Prostate gland (tissue), 2 donors: ENCODE measurements at places on chromosomes 6 and 20. TPM values are rescaled to one million over a fixed set of nuclear protein-coding genes. Genes with fewer than 3 reads are reported as not detected.

The LAMA2 gene
- 89.1 TPM for total RNA-seq

The PPP1R3G gene
- 1.5 TPM for total RNA-seq

- DNase-seq, result peak; percentile 50
Observed at GRCh38 chr6:47134476-47135189, 92.5 kb upstream of the ADGRF1 start.

The PRPF6 gene
- 99.6 TPM for total RNA-seq

GRCh38 chr6:119340796-119341487, 8.6 kb downstream of the MAN1A1 start:
- DNase-seq, result no peak

DNA sequence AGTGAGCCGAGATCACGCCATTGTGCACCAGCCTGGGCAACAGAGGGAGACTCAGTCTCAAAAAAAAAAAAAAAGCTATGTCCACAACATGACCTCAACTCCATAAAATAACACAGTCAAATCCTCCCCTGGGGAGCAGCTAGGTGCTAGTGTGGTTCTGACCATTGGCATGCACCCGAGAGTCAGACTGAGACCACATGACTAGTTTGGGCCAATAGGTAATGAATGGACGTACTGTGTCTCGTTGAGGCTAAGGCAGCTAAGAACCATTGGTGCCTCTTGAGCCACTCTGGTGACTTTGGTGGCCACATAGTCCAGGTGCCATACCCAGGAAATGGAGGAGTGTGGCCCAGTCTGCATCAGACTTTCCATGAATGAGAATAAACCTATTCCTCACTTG, 40.3 kb downstream of the ATP9A start:
- no peak for DNase-seq

GRCh38 chr6:16200321-16200883, 38.0 kb upstream of the GMPR start:
- peak; percentile 24 for DNase-seq

The BICRAL gene
- 26.2 TPM for total RNA-seq

The PRDM1 gene
- 3.5 TPM for total RNA-seq

GRCh38 chr6:101605426-101605825, 211.9 kb downstream of the GRIK2 start:
- DNase-seq, result no peak

The RAB22A gene
- 16.9 TPM for total RNA-seq

GRCh38 chr20:53592992-53593465, 610 bp downstream of the ZNF217 start:
- DNase-seq, result no peak

- DNase-seq, result no peak
Observed at GRCh38 chr20:46545077-46545826, 5.2 kb downstream of the OCSTAMP start.

GRCh38 chr6:166751051-166751595, 124.1 kb upstream of the RPS6KA2 start:
- DNase-seq, result no peak

The HDGFL1 gene
- total RNA-seq, result not detected

The NHLRC1 gene
- 2.7 TPM for total RNA-seq

DNA sequence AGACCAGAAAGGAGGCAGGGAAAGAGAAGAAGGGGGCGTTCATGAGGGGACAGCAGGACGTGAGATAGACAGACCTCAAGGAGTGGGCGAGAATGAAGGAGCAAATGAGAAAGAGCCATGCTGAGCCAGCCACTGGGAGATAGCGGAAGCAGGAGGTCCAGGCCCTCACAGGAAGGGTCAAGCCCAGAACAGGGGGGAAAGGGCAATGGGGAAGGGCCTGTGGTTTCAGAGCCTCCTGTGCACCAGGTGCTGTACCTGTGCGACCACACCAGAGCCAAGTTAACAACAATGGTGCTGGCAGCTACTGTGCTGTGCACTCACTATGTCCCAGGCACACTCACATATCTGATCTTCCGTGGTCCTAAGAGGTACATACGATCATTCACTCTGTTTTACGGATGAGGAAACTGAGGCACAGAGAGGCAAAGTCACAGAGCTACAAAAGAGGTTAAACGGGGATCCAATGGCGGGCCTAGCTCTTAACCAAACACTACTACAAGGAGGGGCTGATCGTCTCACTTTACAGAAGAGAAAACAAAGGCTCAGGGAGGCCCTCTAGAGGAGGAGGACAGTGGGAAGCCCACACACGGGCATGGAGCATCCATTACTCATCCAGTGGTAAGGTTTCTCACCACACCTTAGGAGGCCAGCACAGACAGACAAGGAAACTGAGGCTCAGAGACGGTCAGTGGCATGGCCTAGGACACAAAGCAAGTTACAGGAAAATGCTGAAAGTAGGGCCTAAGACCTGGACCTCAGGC, 129.1 kb downstream of the PREX1 start:
- DNase-seq, result no peak

- DNase-seq, result no peak
Observed at GRCh38 chr20:44207126-44207723, 3.3 kb downstream of the OSER1 start.

The MMUT gene
- 23.9 TPM for total RNA-seq

The SLC22A23 gene
- total RNA-seq, result 53.1 TPM

- DNase-seq, result no peak
Observed at GRCh38 chr6:35258858-35259193, 709 bp upstream of the ZNF76 start.

DNA sequence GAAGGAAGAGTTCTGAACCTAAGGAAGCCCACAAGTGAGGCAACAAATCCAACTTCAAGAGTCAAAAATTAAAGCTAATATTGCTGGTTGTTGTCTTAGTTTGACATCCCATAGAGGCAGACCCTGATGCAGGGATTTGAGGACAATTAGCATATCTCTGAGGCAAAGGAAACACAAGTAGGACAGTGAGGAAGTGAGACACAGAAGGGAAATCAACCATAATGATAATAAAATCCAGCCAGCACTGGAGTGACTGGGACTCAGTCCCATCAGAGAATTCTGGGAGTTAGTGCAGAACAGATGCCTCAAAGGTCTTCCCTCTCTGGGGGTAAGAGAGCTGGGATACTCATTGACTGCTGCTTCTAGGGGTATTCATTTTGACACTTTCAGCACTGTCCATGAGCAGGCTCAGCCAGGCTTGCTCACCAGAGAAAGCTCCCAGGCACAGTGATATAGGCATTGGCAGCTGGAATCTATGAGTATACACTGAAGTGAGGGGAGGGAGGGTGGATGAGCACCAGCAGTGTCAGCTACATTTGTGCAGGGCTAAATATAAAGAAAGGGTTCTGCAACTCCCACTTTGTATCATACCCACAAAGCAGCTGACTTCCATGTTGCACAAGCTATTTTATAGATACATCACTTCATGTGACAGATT, 43.4 kb upstream of the SPTLC3 start:
- no peak for DNase-seq

DNA sequence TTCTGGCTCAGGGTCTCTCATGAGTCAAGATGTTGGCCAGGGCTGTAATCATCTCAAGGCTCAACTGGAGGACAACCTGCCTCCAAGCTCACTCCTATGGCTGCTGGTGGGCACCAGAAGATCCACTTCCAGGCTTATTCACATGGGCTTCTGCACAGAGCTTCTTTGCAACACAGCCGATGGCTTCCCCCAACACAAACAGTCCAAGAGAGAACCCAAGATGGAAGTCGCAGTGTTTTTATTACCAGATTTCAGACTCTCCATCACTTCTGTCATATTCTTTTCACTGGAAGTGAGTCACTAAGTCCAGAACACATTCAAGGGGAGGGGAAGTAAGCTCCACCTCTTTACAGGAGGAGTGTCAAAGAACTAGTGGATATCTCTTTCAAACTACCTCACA, 75.5 kb downstream of the CD164 start:
- no peak for DNase-seq

GRCh38 chr6:51790946-51791345, 296.5 kb downstream of the PKHD1 start:
- DNase-seq, result no peak

The TSPO2 gene
- total RNA-seq, result not detected

DNA sequence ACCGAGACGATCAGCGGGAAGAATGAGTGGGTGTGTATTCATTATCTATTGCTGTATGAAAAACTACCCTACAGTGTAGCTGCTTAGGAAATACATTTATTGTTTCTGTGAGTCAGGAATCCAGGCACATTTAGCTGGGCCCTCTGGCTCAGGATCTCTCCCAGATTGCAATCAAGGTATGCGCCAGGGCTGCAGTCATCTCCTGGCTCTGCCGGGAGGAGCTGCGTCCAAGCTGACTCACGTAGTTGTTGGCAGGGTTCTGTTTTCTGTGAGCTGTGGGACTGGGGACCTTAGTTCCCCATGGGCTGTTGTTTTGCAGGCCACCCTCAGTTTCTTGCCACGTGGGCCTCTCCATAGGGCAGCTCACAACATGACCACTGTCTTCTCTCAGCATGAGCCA, 68.2 kb upstream of the FUCA2 start:
- no peak for DNase-seq

The SLC22A2 gene
- not detected for total RNA-seq

DNA sequence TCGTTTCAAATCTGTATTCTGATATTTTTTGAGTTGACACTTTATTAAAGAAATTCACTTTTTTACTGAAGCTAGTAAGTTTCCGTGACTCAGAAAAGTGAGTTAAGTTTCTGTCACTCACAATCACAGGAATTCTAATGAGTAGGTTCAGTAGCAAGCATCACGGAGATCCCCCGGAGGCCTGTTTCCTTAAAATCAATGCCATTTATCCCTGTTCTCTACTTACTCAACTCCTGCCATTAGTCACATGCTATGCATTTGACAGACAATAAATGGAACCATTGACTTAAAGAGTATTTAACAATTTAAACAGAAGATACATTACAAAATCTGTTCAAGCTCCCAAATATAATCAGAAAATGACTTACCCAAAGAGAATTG, 9.1 kb downstream of the SLC18B1 start:
- no peak for DNase-seq

- no peak for DNase-seq
Observed at GRCh38 chr20:43550456-43550855, 8.4 kb upstream of the SGK2 start.

The CTCFL gene
- 10.8 TPM for total RNA-seq

GRCh38 chr6:138038142-138038870, 68.9 kb downstream of the PERP start:
- no peak for DNase-seq

DNA sequence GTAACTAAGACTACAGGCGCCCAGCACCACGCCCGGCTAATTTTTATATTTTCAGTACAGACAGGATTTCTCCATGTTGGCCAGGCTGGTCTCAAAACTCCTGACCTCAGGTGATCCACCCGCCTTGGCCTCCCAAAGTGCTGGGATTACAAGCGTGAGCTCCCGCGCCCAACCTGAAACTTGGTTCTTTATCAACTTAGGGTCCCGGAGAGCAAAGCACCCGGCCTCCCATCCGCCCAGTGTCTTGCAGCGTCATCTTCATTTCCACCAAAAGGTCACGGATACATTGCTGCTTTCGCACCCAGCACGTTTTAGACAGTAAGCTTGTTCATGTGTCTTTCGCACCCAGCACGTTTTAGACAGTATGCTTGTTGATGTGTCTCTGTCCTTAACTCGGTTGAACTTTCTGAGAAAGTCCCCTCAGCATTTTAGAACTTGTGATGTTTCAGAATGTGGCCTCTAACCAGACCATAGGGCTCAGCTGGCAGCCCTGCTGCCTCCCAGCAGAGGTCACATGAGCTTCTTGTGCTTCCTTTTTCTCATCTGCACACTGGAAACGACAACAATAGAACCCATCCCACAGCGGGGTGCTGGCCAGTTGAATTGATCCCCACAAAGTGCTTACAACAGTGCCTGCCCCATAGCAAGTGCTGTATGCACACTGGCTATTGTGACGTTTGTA, 48.8 kb downstream of the PRR18 start:
- no peak for DNase-seq

DNA sequence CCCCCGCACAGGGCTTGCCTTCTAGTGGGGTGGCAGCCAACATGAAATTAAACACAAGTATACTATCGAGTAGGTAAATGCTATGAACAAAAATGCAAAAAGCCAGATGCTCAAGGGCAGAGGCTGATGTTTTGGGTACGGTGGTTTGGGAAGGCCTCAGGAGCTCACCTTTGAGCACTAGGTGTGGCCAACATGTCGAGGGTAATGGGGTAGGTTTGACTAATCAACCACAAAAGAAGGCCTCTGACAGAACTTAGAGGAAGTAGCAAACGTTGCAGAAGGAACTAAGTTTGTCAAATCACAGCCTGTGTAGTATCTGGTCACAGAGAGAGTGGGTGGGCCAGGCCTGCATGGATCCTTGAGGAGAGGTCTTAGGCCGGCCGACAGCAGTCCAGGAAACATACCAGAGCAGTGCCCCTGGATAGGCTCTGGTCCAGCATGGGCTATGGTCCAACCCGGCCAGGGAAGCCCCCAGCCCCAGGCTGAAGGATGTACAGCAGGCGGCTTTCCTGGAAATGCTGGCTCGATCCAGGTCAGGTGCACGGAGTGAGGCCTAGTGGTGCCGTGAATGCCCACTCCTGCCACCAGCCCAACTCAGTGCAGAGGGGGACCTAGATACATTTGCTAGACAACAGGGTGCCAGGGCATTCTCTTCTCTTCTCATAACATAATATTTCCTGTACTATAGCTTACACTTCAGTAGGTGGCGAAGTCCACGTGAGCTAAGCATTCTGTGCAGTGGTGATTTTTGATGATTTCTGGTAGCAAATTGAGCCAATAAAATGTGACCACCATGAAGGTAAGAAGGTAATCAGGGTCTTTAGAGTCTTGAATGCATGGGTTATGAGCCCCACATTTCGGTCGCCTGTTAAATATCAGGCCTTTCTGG, 56.3 kb upstream of the CD93 start:
- no peak for DNase-seq

GRCh38 chr6:106370639-106371038, 10.1 kb downstream of the CRYBG1 start:
- no peak for DNase-seq

- no peak for DNase-seq
Observed at GRCh38 chr6:73954881-73955280, 258.9 kb downstream of the CD109 start.

DNA sequence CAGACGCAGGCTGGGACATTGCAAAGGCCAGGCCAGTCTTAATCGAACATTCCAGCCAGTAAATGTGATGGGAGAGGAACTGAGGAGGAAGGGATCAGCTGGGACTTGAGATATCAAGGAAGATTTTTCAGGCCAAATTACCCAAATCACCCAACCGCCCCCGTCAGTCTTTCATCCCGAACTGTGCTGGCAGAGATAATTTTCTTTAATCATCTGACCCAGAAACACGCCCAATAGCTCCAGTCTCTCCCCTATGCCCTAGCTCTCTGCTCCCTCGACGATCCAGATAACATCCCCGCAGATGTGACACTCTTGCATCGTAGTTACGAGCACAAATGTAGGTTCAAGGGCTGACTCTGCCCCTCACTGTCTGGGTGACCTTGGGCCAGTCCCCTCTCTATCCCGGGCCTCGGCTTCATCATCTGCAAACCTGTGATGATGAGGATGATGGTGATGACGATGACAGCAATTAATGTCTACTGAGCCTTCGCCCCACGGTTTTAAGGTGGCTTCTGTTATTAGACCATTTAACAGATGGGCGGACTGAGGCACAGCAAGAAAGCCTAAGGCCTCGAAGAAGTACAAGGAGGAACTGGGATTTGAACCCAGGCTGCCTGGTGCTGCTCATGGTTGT, 118.6 kb downstream of the PREX1 start:
- no peak for DNase-seq
